NCI-H345 (cell line): ENCODE measurements at places on chromosomes 6 and 20.
A peak's percentile ranks its signal among the peaks of the same experiment; 100 is the strongest.

- DNase-seq, result no peak
Measured at GRCh38 chr6:157072128-157072527, 251.2 kb downstream of the TMEM242 start.

- peak; percentile 59 for DNase-seq
Measured at GRCh38 chr6:127518191-127518709, 885 bp downstream of the MTCL3 start.

GRCh38 chr20:3621111-3621510 lies 42.1 kb downstream of the GFRA4 start:
- no peak for DNase-seq

DNA sequence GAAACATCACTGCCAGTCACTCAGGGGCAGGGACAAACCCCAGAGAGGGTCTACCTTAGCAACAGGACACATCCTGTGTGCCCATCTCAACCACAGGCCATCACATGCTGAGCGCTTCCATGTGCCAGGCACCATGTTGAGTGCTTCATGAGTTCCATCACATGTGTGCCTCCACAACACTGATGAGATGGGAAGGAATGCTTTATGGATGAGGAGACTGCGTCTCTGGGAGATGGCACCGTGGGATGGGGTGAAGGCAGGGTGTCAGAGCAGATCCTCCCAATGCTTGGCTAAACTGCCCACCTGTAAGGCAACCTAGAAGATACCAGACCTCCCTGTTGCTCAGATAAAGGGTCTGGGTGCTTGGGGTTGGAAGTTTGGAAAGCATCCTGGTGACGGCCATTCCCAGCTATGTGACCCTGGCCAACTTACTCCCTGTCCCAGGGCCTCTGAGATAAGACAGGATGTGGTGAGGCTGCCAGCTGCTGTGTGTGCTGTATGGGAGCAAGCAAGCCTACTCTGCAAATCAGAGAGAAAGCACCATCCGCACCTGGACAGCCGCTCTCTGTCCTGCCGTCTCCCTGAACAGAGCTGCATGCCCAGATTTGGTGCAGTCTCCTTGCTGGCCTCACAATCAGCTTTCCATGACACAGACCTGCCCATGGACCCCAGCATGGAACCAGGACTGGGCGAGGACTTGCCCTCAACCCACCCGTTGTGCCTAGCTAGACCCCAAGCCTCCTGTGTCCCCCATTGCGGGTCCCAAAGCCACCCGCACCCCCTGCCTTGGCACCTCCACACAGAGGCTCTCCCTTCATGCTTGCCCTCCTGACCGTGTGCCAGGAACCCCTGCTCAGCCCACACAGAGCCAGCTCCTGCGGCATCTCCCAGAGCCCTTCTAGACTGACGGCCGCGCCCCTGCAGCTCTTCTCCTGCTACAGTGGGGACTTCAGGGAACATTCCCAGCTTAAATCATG lies 143.7 kb downstream of the SYNDIG1 start:
- no peak for DNase-seq

DNA sequence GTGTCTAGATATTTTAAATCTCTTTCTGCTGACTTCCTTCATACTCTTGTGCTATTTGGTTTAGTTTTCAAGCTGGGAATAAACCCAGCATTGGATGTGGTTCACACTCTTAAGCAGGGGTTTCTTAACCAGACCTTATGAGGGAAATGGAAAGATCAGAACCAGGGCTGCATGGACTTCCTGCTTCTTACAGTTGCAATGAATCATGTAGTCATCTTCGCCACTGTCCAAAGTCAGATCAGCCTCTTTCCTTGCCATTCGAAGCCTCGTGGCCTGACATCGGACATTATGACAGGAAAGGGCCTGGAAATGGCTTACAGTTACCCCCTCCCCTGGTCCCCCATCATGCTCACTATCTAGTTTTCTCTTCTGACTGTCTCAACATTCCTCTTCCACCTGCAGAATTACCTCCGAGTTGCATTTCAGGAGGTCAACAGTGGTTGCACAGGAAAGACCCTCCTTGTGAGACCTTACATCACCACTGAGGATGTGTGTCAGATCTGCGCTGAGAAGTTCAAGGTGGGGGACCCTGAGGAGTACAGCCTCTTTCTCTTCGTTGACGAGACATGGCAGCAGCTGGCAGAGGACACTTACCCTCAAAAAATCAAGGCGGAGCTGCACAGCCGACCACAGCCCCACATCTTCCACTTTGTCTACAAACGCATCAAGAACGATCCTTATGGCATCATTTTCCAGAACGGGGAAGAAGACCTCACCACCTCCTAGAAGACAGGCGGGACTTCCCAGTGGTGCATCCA lies 16.8 kb upstream of the NAA20 start:
- no peak for DNase-seq

- DNase-seq, result peak; percentile 72
Measured at GRCh38 chr20:728256-728944, 39.9 kb downstream of the SLC52A3 start.

DNA sequence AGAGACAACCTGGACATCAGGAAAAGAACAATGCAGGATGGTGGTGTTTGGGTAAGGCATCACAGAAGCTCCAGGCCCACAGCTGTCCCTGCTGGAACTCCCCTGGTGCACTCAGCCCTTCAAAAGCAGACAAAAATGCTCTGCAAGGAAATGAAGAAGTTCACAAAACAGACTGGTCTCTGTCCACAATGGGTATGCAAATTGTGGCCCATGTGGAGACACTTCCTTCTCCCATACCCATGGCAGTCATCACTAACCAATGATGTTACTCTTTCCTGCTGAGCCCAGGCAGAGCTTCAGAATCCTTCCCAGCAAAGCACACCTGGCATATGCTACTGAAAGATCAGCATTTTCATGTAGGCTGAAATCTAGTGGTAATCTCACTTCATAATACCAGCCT lies 42.6 kb upstream of the PXDC1 start:
- no peak for DNase-seq

- DNase-seq, result no peak
Measured at GRCh38 chr6:125018136-125018535, 55.9 kb downstream of the RNF217 start.

DNA sequence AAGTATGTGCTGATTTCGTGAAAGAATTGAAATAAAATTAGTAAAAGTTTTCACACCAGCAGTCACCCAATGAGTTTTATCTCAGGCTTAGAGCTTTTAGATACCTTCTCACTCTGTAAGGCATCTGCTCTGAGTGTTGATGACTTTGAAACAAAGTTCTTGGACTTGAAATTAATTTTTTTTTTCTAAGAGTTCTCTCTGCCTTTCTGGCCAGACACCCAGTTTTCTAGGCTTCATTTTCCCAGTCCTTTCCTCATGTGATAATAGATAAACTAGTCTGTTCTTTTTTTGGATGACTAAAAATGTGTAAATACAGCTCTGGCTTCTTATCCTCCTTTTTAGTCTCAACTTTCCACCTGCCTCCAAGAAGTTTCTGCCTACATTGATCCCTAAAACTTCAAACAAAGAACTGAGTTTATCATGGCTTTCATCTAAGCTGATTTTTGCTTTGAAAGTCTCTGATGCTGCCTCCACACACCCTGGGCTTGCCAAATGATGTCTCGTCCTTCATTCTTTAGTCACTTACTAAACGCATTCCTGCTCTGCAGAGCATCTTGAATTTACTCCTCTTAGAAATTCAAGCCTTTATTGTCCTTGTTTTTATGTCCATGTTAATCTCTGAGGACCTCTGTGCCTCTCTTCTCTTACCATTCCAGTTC lies 32.7 kb downstream of the SLX4IP start:
- DNase-seq, result no peak

- peak; percentile 80 for DNase-seq
Measured at GRCh38 chr20:51389543-51390264, 152.8 kb downstream of the NFATC2 start.

DNA sequence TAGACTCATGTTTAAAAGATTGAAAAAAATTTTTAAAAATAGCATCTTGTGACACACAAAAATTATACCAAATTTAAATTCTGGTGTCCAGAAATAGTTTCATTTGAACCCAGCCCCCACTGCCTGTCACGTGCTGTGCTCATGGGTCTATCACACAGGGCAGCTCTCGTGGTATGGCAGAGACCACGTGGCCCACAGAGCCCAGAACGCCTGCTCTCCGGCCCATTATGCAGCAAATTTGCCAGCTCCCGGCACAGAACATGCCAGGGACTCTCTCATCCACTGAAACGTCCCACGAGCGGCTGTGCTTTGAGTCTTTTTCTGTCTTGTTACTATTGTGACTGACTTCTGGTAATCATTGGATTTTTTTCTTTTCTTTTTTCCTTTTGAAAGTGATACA lies 224.3 kb downstream of the TTLL2 start:
- DNase-seq, result no peak

DNA sequence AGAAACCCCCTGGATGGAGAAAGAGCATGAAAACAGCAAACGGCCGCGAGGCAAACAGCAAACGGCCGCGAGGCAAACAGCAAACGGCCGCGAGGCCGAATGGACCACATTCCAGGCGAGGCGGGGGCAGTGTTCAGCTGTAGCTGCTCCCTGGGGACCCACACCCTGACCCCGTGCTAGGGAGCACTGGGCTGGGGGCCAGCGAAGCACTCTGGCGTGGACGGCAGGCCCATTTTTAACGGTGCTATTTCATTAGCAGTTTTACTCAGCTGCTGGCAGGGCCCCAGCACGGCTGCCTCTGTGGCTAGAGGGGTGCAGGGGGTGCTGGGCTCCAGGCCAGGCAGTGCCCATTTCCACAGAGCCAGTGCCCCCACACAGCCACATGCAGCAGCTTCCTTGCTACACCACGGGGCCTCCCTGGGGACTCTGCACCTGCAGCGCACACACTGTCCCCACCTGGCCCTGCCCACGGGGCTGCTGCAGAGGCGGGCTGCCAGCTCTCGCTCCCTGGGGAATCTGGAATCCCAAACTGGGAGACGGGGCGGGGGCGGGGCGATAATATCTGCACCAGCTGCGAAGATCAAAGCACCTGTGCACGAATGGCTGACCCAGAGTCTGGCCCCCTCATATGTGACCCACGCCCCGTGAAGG lies 35.6 kb upstream of the SLCO4A1 start:
- peak; percentile 91 for DNase-seq

DNA sequence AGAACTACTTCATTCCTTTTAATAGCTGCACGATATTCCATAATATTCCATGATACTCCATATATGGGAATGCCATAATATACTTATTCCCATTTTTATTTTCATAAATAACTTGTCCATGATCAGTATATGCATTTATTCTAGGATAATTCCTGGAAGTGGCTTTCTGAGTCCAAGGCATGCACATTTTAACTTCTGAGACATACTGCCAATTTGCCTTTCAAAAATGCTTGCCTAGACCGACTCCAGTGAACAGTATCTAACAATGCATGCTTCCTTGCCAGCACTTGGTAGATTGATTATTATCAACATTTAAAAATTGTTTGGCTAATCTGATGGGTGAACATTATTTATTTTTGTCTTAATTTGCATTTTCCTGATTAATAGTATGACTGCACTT lies 54.0 kb downstream of the SPTLC3 start:
- DNase-seq, result no peak

DNA sequence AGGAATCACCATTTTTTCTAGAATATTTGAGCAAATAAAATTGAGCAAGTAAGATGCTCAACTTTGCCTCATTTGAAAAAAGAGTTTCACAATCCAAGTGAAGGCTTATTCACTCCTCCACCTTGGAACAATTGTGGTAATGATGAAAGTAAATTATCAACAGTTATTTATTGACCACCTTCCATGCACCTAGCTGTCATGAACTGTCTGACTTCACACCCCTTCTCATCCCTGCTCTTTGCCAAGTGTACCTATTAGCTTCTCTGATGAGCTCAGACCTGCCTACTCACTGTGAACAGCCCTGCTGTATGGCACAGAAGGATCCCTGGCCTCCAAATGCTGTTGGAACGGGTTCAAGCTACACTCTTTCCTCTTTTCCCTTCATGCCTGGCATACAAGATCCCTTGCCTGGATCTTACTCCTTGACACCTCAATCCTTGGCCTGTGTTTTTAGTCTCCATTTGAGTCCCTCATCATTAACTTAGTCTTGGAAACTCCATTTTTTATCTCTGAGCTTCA lies 99.0 kb upstream of the PREP start:
- DNase-seq, result no peak

DNA sequence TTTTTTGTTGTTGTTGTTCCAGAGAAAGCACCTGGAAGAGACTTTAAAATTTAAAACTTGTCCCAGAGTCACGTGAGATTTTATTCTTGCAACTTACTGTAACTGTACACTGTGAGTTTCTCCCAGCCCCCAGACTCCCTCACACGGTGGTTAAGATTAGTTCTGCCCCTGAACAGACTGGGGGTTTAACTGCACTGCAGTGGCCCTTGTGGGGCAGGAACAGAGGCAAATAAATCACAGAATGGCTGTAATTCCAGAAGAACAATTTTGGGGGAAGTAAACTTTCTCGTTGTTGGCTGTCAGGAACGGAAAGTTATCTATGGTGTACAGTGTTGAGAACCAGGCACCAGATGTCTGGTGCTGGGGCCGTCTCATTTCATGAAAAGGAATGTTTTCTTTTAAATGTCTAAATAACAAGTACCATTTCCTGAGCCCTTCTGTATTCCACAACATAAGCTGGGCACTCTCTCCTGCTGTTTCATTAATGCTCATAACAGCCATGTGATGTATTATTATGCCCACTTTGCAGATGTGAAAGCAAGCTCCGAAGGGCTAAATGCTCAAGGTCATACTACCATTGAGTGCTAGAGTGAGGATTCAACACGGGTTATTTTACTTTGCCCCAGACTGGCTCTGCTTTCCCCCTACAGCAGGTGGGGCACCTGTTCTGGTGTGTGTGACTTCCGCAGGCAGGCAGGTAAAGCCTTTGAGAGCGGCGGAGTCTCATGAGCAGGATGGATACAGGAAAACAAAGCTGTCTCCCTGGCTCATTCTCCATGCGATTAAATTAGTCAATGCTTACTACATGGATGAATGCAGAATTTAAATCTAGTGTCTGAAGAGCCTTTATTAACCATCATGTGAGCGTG lies 30.5 kb downstream of the CNKSR3 start:
- no peak for DNase-seq

GRCh38 chr20:22414305-22414742 lies 170.0 kb downstream of the FOXA2 start:
- no peak for DNase-seq

DNA sequence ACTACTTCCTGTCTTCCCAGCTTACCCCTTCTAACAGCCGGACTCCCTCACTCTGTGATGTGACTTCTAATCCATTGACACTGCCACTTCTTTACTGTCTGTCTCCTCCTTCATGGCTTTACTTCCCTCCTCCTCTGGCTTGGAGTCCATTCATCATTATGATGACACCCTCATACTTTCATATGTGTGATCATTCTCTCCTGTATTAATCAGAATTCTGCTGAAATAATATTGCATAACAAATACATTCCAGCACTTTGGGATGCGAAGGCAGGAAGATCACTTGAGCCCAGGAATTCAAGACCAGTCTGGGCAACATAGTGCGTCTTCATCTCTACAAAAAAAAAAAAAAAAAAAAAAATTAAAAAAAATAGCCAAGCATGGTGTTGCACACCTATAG lies 147.9 kb upstream of the BTBD3 start:
- DNase-seq, result no peak
